ENCODE measurements at places on chromosomes 13 and 19.

DNA sequence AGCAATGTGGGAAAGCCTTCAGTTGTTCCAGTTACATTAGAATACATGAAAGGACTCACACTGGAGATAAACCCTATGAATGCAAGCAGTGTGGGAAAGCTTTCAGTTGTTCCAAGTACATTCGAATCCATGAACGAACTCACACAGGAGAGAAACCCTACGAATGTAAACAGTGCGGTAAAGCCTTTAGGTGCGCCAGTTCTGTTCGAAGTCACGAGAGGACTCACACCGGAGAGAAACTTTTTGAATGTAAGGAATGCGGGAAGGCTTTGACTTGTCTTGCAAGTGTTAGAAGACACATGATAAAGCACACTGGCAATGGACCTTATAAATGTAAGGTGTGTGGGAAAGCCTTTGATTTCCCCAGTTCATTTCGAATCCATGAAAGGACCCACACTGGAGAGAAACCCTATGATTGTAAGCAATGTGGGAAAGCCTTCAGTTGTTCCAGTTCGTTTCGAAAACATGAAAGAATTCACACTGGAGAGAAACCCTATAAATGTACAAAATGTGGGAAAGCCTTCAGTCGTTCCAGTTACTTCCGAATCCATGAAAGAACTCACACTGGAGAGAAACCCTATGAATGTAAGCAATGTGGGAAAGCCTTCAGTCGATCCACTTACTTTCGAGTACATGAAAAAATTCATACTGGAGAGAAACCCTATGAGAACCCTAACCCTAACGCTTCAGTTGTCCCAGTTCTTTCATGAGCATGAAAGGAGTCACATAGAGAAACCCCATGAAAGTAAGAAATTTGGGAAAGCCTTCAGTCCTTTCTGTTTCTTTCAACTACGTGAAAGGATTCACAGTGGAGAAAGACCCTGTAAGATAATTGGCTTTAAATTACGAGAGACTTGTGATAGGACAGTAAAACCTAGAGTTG is 20.1 kb downstream of the ZNF627 start:
- no peak for DNase-seq

GRCh38 chr13:32354040-32354439 is 38.7 kb downstream of the BRCA2 start:
- no peak for DNase-seq

GRCh38 chr19:7540761-7541474 is 5.4 kb downstream of the PNPLA6 start:
- no peak for DNase-seq

DNA sequence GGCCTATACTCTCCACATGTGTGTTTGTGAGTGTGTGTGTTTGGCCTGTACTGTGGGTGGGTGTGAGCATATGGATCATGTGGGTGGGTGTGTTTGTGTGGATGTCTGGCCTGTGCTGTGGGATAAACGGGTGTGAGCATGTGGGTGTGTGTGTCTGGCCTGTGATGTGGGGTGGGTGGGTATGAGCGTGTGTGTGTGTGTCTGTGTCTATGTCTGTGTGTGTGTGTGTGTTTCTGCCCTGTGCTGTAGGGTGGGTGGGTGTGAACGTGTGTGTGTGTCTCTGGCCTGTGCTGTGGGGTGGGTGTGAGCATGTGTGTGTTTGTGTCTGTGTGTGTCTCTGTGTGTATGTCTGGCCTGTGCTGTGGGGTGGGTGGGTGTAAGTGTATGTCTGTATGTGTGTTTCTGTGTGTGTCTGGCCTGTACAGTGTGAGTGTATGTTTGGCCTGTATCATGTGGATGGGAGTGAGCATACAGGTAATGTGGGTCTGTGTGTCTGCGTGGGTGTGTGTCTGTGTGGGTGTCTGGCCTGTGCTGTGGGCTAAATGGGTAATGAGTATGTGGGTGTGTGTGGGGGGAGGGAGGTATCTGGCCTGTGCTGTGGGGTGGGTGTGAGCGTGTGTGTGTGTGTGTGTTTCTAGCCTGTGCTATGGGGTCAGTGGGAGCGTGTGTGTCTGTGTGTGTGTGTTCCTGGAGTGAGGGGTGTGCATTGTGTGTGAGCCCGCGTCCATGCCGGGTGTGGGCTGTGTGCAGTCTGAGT is 20.8 kb upstream of the KCTD15 start:
- no peak for DNase-seq

GRCh38 chr19:48170817-48171347 is 402 bp downstream of the ZSWIM9 start:
- no peak for DNase-seq

GRCh38 chr19:35248310-35249145 is at the start of gene LSR:
LSR (plus strand) TSS chr19:35249002; CDS start chr19:35249023, 21 bp downstream.
- peak; percentile 48 for DNase-seq

DNA sequence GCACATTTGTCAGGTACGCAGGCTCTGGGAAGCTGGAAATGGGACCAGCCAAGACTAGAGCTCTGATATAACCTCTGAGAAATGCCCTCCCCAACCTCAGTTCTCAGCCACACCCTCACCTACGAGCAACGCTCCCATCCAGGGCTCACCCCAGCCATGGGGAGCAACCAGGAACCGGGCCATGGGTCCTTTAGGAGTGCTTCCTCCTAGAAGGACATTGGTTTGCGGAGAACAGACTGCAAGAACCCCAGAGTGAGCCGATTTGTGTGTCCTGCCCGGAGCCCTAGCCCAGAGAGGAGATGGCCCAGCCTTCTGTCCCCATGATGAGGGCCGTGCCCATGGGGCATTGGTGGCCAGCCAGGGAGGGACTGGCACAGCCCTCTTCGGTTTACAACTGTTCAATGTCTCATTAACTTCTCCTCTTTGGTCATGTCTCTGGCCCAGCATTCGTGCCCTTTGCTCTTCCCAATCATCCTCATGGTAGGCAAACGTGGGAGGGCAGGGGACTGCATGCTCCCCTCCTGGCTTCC is 32.9 kb upstream of the IGSF23 start:
- no peak for DNase-seq

GRCh38 chr19:49133621-49134454 is 14.5 kb downstream of the PPFIA3 start:
- DNase-seq: peak; percentile 56

GRCh38 chr19:628168-628567 is 5.2 kb downstream of the POLRMT start:
- DNase-seq: no peak

DNA sequence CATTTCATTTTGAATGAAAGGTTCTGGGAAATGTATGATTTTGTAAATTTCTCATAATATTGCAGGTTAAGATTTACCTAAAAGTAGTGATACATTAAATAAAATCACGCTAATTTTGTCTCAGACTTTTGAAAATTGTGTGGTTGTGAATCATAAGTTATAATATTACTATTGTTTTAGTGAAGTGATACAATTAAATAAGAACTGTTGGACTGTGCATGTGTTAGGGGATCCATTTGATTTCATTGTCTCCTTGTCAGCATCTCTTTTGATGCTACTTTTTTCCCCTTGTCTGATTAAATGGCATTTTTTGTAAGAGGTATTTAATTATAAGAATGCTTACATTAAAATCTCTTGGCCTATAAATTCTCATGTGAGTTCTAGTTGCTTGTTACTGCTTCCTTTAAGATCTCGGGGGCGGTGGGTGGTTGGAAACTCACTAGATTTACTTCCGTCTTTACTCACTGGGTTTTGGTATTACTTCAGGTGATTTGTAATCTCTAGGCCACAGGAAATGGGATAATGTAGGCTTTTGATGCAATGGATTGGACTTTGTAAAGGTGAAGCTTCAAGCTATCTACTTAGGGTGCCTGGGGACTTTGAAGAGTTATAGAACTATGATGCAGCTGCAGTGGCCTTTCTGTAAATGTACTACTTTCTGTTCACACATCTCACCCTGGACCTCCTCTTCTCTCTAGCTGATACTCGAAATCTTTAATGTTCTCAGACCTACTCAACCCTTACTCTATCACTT is 66.5 kb downstream of the PAN3 start:
- no peak for DNase-seq

DNA sequence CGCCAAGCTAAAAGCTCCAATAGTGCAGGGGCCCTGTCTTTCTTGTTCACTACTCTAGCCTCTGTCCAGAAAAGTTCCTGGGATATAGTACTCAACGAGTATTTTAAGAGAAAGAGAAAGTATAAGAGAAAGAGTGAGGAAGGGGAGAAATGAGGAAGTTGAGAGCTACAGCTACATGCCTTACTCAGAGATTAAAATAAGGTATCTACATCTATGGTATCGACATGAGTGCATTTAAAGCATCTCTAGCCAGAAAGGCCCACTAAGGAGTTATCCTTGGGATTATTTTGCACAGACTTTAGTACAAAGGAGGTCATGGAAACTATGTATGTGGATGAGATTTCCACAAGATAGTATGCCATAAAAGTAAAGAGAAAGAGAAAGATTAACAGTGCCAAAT is 28.5 kb downstream of the MYCBP2 start:
- no peak for DNase-seq

Measured in stimulated activated naive CD4-positive, alpha-beta T cell (primary cell).